Stimulated activated CD8-positive, alpha-beta memory T cell treated with anti-CD3 and anti-CD28 coated beads, Interleukin-2, amount 100 ng/mL, for 1 hour (primary cell): ENCODE measurements at places on chromosomes 6 and 20.

- no peak for DNase-seq
Measured at GRCh38 chr20:58098571-58098970, 129.9 kb downstream of the ANKRD60 start.

DNA sequence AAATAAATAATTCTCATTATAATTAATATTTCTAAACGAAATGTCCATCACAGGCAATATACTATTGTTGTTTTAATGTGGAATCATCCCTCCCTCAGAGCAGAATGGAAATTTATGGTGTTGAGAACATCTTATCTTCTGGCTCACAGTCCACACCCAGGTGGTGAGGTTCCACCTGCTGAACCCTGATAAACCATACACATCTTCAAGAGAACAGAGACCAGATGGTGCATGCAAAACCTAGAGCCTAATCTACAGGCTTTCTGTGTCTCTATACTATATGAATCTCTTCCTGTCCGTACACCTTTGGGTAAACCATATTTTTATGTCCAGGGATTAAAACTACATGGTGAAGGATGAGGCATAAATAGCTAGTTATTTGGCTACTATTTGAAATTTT, 52.3 kb upstream of the UFL1 start:
- DNase-seq: no peak

GRCh38 chr6:19691465-19692167, 145.6 kb upstream of the ID4 start:
- no peak for DNase-seq

GRCh38 chr6:22784601-22785410, 215.4 kb downstream of the HDGFL1 start:
- DNase-seq: no peak

DNA sequence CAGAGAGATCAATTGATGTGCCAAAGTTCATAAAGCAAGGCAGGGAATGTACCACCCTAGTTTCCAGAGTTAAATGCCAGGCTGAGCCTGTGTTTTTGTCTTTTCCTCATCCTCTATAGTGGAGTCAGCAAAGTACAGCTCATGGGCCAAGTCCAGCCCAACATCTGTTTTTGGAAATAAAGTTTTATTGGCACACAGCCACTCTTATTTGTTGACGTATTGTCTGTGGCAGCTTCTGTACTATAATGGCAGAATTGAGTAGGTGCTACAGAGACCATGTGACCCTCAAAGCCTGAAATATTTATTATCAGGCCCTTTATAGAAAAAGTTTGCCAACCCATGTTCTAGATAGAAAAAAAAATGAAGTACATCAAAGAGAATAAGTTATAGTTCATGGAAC, 187.0 kb downstream of the TSHZ2 start:
- DNase-seq: no peak

DNA sequence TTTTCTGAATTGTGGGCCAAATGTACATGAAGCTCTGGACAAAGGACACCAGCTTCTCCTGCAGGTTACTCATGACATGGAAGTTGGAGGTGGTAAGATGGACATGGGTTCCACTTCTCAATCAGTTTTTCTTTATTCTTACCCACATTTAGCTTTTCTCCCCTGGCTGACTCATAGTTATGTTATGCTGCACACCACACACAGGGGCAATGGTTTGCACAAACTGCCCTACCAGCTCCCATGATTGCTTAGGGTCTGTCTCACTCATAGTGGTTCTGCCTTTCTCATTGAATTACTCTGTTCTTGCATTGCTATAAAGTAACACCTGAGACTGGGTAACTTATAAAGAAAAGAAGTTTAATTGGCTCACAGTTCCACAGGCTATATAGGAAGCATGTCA, 4.5 kb upstream of the CD109 start:
- no peak for DNase-seq

- no peak for DNase-seq
Measured at GRCh38 chr6:30888816-30889495, 4.6 kb downstream of the DDR1 start.

DNA sequence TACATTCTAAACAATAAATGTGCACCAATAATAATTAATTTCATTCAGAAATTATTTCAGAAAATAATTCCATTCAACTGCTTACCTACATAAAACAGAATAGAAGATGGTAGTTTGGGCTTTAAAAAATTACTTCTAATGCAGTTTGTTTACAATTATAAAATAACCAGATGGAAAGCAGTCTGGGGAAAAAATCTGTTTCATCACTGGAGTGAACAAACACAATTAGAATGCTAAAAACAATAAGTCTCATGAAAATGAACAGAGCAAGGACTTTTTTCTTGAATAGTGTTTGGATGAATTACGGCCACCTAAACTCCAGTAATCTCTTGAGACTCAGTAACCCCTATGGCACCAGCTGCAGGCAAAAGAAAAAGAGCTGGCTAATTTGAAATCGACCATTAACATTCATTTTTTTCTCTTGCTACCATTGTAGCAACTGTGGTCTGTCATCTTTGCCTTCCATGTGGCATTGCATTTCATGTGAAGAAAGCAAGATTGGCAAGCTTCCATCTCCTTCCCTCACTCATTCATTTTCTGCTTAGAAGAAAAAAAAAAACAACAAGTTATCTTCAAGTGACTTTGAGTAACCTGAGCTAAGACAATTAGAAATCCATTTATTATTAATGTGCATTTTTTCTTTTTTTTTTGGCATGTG, 88.4 kb upstream of the CEP85L start:
- no peak for DNase-seq

DNA sequence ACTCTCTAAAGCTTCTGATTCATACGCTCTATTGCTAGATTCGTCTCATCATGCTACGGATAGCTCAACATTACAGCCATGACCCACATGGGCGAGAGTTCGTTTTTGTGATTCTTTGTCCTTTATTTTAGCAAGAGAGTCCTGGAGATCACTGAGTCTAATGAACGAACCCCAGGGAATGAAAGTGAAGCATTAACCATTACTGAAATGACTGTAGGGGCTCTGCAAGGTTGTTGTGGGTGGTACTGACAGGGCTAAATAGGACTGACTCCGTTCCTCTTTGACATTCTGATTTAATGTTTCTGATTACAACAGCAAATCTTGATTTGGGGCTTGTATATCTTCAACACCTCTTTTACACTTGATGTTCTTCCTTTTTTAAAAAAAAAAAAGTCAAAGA, 13.7 kb upstream of the RTF2 start:
- no peak for DNase-seq

DNA sequence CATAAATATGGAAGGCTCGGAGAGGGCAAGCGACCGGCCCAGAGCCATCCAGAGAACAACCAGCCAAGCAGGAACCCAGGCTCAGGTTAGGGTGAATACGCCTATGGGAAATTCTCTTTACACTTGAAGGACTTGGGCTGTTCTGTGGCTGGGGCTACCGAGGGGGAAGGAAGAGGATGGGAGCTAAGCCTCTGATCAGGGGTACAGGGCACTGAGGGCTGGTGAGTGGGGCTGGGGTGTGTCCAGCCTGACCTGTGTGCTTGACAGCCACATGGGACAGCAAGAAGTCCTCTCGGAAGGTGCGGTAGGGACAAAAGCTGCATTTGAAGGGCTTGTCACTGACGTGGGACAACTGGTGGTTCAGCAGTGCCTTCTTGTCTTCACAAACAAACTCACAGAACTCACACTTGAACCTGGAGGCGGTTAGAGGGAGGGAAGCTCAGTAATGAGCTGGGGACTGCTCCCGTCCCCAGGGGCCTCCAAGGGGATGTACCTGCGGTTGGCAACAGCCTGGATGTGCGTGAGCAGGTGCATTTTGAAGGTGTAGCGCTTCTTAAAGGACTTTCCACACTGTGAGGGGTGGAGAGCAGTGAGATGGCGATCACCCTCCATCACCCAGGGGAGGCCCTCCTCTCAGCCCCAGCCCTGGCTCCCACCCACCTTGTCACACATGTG, 11.9 kb downstream of the ZNF335 start:
- DNase-seq: no peak

- DNase-seq: no peak
Measured at GRCh38 chr20:36646678-36647077, 682 bp upstream of the SLA2 start.

DNA sequence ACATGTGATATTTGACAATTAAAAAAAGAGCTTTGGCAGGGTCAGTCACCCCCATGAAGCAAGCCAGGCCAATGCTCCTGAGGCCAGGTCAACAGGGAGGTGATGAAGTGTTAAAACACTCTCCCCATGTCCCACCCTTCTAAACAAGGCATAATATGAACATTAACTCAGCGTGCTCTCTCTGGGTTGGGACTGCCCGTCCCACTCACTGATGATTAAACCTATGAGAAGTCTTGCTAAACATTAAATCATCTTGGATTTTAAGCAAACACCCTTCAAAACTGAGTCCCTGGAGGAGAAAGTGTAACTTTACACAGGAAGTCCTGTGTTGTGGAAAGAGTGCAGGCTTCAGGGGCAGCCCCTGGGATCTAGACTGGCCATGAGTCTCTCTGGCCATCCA, 558.5 kb downstream of the CD83 start:
- no peak for DNase-seq

GRCh38 chr6:147382945-147383554, 125.4 kb upstream of the SAMD5 start:
- no peak for DNase-seq

DNA sequence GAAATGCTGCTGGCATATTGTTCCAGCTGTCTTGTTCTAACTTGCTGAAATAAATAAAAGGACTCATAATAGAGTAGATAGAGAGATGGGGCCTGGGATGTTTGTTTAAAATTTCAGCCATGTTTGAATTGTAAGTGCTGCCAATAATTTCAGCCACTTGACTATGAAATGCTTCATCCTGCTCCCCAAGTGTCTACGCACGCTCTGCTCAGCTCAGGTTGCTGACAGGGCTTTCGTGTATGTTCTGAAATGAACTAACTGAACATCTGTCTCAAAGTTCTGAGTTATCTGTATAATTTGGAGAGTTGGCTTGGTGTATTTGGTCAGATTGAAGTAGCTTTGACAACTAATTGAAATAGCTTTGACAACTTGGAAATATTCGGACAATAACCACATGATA, 387.8 kb downstream of the BMP2 start:
- DNase-seq: no peak

- DNase-seq: no peak
Measured at GRCh38 chr6:16471910-16472297, 233.5 kb downstream of the GMPR start.

DNA sequence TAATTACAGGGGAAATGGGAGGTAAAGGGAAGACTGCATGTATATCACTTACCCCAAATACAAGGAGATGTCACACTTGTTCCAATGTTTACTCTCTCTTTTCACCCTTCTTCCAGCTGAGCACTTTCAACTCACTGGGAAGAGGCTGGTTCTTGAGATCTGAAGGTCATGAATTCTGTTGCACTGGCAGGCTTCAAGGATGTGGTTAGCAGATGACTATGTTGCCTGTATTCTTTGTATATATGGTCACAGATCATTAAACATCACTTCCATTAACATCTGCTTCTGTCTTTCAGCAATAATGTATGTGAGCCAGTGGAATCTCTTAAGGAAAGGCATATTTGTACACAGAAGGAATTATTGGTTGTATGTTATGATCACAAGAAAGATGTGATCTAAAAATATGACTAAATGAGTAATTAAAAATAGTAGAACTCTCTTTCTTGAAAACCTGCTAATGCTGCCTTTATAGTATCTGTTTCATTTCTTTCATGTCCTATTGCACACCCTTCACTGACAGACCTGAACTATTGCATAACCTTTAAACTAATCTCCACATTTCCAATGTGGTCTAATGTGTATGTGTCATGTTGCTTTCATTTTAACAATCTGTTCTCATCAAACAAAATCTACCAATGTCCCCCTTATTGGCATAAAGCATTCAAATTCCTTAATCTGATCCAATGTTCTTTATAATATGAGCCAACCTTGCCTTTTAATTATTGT, 131.4 kb upstream of the EPHA7 start:
- DNase-seq: no peak

DNA sequence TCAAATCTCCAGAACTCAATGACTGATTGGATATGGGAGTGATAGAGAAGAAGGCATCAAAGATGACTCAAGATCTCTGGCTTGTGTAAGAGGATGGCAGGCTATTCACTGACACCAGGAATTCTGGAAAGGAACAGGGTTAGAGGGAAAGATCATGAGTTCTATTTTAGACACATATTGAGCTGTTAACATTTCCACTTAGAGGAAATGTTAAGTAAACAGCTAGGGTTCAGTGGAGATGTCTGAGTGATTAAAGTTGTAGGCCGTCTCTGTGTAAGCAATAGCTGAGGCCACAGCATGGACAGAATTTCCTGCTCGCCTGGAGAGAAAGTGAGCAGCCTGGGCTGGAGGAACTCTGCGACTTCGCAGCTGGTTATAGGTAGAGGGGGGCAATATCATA, 21.0 kb downstream of the ZC3H12D start:
- no peak for DNase-seq

DNA sequence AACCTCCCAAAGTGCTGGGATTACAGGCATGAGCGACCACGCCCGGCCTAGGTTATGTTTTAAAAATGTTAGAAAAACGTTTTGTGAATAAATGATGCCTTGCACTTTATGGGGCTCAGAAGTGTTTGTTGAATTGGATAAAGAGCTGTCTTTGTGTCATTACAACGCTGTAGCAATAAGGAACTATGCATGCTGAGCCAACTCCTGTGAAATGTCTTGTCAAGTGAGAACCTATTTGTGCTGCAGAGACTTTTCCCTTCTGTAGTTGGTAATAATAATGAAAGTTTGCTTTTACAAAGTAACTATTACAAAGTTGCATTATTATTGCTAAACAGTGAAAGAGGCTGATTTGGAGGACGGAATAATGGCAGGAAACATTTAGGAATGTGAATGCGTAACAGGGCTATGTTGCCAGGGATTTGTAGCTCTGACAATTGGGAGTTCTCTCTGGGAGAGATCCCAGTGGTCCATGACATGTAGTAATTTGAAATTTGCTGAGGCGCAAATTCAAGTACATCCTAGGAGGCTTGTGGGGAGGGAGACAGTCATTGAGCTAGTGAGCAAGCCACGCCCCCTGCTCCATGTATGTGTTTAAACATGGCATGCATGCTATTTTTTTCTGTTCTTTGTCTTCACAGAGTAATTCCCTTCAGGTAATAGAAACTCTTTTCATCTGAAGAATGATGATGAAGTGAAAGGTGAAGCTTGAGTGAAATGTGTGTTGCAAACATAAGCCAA, 16.8 kb upstream of the BICRAL start:
- DNase-seq: no peak

DNA sequence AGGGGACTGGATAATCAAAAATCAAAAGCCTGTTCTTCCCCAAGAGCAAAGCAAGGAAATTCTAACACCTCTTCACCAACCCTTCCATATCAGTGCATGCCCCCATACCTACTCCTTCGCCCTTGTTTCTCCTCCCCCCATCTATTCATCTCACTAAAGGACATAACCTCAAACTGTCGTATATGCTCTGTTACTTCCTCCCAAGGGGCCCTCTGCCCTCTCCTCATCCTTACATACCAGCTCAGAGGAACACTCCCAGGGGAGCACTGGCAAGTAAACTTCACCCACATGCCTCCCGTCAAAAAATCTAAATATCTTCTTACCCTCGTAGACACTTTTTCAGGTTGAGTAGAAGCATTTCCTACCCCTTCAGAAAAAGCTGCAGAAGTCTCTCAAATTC, 9.4 kb upstream of the ADTRP start:
- no peak for DNase-seq
